ENCODE measurements at places on chromosomes 5 and 9.
A peak's percentile ranks its signal among the peaks of the same experiment; 100 is the strongest.

DNA sequence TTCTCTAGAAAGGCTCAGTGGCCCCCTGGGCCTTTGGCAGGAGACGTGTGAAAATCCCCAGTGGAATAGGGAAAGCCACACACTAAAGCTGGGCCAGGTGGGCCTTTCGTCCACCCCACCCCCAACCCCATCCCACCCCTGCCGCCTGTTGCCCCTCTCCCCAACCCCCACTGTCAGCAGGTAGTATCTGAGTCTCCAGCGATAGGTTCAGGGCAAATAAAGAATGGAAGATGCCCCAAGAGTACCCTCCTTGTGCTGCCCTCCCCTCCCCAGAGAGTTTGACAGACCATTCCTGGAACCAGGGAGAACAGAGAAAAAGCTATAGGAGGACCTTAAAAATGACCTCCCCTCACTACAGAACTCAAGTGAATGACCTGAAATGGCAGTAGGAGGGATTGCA is 36.7 kb upstream of the UBE2D2 start:
- no peak for DNase-seq

DNA sequence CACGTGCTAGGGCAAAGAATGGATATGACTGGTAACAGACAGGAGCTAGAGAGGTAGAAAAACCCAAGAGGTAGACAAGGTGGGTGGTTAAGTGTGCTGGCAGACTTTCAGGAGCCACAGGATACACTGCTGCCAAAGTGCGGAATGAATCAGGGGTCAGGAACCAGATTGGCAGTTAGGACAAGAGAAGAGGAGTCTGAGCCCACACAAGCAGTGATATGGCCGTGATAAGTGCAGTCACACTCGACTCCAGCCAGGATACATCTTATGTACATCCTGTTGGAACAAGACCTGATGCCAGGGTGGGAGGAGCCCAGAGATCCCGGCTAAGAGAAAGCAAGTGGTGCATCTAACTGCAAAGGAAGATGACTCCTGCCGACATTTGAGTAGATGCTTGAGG is 10.0 kb downstream of the SLIT3 start:
- no peak for DNase-seq

GRCh38 chr9:115593587-115594091 is 475.7 kb upstream of the TNC start:
- peak; percentile 21 for DNase-seq

DNA sequence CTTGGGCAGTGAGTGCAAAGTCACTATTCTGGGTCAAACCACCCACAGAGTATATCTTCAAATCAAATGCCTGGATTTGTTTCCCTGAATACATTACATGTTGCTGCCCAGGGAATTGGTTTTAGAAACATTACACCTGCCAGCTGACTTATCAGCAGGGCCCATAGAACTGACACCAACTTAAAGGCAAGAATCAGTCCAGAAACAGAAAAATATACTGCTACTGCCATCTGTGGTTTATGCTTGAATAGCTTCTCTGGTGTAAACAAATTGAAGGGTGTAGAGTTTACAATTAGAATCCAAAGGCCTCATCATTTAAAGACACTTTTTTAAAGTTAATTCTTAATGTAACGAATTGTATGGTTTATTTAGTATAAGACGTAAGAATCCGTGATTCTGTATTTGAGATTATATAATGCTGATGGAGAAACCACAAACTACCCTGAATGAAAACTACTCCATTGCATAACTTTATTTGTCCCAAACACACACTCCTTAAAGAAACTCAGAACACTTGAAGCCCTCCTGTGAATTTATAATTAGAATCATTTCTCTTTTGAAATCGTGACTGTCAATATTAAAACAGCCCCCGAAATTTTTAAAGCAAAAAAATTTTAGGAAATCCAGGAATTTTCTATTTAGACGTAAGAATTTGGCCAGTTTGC is 6.2 kb downstream of the NR6A1 start:
- DNase-seq, result peak; percentile 40

GRCh38 chr5:94174748-94175411 is 433.5 kb upstream of the POU5F2 start:
- no peak for DNase-seq

GRCh38 chr9:5518171-5518936 is 8.0 kb downstream of the PDCD1LG2 start:
- DNase-seq, result no peak

DNA sequence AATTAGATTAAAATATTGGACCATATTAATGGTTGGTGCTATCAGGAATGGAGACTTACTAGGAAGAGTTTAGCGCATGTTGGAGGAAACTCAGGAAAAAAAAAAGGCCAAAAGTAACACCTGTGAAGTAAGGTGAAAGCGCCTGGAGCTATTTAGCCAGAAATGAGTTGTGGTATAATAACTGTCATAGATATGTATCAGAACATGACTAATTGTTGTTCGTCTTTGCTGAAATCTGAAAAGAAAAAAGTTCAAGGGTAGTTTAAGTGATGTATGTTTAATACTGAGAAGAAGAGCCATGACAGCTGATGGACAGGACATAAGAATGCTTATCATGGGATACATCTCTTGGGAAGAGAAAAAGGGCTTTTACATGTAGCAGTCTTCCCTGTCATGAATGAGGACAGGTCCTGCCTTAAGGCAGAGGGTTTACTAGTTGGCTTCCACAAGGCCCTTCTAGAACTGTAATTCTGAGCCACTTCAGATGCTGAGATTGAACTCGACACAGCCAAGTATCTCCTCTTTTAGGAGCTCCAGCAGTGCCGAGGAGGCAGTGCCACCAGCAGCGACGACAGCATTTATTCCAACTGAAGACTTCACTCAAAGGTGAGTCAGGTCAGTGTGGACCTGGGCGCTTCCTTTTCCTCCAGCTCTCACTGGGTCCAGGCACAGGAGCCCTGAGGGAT is 940 bp upstream of the CAMK4 start:
- no peak for DNase-seq

- DNase-seq, result no peak
Measured at GRCh38 chr5:64790210-64790609, 21.5 kb downstream of the CWC27 start.

GRCh38 chr9:93291536-93292287 is 107.8 kb downstream of the WNK2 start:
- no peak for DNase-seq

GRCh38 chr5:125668884-125669283 is 754.3 kb upstream of the GRAMD2B start:
- DNase-seq, result peak; percentile 76

- no peak for DNase-seq
Measured at GRCh38 chr9:132249123-132249522, 87.3 kb downstream of the NTNG2 start.

- DNase-seq, result no peak
Measured at GRCh38 chr5:31965227-31965626, 208.9 kb downstream of the GOLPH3 start.

DNA sequence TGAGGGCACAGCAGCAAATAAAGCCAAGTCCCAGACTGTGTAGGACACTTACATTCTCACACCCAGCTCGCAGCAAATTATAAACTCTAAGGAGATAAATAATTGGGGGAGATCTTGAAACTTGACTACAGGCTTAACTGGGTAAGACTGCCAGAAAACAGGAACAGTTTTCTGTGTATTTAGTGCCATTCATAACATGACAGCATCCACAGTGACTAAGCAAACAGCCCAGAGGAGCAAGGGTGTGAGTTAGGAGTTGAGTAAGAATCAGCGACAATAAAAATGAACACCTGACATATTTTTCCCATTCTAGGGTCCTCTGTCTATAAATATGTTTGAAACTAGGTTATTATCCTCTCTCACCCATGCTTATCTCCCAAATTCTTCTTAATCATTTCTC is 370.9 kb upstream of the WWC1 start:
- DNase-seq, result no peak

DNA sequence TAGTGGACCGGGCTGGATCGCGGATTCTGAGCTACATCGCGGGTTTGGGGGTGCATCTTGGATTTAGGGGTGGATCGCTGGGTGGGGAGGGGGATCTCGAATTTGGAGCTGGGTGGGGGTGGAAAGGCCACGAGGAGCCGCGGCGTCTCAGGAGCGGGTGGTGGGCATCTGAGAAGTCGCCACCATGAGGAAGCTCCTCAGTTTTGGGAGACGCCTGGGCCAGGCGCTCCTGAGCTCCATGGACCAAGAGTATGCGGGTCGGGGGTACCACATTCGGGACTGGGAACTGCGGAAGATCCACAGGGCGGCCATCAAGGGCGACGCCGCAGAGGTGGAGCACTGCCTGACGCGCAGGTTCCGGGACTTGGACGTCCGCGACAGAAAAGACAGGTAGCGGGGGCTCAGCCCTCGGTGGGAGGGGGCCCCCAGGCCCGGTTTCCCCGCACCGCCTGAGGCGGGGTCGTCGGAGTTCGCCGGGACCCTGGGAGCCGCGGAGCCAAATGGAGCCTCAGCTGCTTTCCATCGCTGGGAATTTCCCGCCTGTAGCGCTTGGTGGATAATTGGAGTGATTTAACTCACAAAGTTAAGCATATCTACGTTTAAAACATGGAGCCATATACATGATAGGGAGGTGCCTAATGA is 376 bp downstream of the ANKRD18B start:
- no peak for DNase-seq

- no peak for DNase-seq
Measured at GRCh38 chr5:133240425-133241091, 188.7 kb downstream of the HSPA4 start.

DNA sequence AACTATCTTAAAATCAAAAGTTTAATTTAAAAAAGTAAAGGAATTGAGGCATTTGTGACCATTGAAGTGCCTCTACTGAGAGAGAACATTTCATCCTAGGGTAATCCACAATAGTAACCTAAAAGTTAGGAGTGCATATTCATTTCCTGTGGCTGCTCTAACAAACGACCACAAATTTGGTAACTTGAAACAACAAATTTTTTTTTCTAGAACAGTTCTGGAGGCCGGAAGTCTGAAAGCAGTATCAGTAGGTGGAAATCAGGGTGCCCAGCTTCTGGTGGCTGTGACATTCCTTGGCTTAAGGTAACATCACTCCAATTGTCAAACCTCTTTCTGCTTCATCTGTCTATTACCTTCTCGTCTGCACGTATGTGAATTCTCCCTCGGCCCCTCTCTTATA is 67.1 kb upstream of the SSBP2 start:
- DNase-seq, result peak; percentile 49

DNA sequence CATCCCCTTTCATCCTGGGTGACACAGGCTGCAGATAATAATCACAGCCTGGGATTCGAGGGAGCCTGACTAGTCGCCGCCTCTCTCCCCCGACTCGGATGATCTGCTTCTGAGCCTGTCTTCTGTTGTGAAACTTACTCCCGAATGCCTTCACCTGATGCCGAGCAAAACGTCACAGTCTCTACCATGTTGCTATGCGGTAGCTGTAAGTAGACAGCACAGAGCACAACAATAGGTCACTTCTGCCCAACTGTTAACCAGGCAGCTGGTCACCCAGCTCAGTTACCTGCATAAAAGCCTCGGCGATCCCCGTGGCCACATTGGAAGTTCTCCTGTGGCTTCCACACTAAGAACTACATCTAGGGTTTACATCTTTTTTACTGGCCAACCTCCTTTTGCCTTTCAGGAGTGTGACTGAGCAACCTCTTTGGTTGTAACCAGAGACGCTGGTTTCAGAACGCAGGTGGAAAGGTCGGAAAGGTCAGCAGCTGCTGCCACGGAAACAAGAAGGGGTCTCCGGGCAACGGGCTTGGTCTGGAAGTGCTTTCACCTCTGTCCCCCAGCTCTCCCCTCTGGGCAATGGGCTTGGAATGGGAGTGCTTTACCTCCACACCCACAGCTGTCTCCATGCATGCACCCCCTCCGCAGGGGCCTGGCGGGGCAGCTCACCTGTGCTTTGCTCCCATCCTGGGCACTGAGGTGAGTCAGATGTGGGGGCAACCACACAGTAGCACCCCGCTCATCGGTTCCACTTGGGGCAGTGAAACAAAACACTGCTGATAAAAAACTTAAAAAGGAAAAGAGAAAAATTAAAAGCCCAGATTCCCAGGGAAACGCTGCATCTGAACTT is 7.6 kb upstream of the PPP1R26 start:
- peak; percentile 34 for DNase-seq

- no peak for DNase-seq
Measured at GRCh38 chr5:6746244-6746643, 33.0 kb downstream of the TENT4A start.

GRCh38 chr9:114210136-114210535 is 54.8 kb downstream of the COL27A1 start:
- no peak for DNase-seq

DNA sequence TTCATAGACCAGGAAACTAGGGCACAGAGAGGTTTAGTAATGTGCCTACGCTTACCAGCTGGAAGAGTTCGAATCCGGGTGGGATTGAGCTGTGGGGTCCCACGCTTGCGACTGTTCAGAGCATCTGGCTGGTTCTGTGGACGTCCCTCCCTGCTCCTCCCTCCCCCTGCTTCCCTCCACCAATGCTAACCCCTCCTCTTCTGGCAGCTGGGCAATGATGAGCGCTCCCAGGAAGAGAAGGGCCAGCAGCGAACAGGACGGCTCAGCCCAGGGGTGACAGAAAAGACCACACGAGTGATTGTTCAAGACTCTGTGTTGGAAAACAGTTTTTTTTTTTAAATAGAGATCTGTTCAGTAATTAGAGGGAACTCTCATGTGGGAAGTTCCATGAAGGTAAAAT is 6.9 kb downstream of the FAM163B start:
- no peak for DNase-seq

GRCh38 chr5:101929628-101930027 is 366.5 kb downstream of the SLCO4C1 start:
- no peak for DNase-seq

DNA sequence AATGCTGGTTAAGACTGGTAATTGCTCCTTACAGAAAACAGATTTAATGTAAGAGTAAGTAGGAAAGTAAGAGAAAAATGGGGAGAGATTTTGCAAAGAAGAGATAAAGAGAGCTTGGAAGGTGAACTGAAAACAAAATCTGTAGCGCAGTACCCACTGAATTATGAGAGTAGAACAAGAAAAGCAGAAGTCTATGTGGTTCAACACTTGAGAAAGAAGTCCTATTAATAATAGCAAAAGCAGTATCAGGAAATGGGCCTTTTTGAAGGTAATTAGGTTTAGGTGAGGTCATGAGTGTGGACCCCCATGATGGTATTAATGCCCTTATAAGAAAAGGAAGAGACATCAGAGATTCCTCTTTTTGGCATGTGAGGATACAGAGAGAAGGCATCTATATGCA is 460.6 kb downstream of the CETN3 start:
- no peak for DNase-seq

DNA sequence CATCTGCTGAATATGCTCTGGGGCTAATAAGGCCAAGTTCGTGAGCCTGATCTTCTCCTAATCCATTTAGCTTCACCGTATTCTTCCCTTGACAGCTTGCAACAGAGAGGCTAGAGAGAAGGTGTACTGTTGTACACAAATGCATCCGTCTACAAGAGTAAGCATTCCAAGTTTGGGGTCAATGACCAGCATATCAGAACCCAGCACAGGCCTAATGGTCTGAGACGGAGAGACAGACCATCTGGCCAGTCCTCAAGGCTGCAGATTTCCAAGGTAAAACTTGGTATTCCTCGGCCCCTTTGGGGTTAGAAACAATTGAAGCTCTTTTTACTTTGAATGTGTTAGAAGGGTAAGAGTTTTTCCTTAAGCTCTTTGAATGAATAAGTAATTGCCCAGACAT is 481.2 kb upstream of the KLF4 start:
- DNase-seq, result no peak

- DNase-seq, result no peak
Measured at GRCh38 chr5:157348049-157348400, 82.1 kb downstream of the CYFIP2 start.

- DNase-seq, result no peak
Measured at GRCh38 chr9:75996726-75997125, 106.3 kb downstream of the PCSK5 start.

Data from MM.1S (cell line).